ENCODE measurements at places on chromosomes 12 and 14.

DNA sequence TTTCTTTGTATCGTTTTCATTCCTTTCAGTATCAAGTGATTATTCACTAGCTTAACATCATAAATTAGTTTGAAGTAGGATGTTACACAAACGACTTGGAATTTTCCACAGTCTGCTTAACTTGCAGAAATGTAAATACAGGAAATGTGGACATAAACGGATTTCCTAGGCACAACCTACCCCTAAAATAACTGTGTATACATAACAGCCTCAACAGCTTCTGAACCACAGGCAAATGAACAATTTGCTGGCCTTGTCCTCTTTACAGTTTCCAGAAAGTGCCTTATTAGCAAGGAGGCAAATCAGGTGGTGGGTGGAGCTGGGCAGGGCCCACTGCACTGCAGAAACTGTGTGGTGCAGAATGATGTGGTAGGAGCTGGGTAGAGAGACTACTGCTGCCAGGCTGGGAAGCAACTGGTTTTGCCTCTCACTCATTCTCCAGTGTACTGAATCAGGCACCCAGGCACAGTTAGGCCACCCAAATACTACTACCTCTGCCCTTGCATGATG lies 14.1 kb downstream of the DRAM1 start:
- peak; percentile 87 for DNase-seq

- DNase-seq: no peak
Observed at GRCh38 chr12:52211716-52212585, 20.1 kb upstream of the KRT80 start.

DNA sequence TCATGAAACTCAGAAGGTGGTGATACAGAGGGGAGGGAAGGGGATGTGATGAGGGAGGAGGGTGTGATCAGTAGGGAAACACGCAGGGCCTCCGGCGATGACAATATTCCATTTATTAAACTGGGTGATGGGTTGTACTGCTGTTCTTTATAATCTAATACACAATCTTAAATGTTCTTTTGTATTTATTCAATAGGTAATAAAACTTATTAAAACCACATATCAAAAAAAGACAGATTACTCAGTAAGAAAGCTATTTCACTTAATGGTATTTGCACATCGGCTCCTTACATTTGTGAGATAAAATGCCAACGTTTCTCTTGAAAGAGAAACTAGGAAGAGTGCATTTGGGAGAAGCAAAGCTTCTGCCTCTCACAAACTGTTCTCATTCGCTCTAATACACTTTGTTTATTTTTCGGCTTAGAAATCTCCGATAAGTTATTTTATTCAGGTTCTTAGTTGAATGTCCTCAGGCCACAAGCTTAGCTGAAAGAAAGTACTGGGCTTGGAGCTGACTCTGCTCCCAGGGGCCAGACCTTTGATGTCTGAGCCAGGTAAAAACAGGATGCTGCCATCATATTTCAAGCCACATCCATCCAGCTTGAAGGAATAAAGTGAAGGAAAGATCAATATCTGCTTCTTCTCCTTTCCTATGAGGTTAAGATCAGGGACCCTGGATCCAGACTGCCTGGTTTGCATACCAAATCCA lies 17.5 kb downstream of the STON2 start:
- peak; percentile 21 for DNase-seq

- peak; percentile 86 for DNase-seq
Observed at GRCh38 chr14:29475641-29476040, 452.0 kb downstream of the PRKD1 start.

DNA sequence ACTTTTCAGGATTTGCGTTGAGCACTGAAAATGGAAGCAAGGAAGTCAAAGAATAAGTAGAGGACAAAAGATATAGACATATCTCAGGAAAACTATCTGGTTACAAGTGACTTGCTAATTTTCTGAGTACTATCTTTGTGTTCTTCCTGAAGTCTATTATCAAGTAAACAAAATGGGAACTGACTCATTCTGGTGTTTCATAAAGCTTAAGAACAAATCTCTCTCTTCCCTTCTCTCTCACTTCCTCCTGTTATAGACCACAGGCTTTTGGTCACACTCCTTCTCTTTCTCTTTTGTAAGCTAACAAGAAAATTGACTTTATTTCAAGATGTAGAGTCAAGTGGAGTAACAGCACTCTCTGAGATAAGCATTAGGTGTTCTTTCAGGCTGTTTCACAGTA lies 406.6 kb upstream of the SYT1 start:
- DNase-seq: peak; percentile 54

DNA sequence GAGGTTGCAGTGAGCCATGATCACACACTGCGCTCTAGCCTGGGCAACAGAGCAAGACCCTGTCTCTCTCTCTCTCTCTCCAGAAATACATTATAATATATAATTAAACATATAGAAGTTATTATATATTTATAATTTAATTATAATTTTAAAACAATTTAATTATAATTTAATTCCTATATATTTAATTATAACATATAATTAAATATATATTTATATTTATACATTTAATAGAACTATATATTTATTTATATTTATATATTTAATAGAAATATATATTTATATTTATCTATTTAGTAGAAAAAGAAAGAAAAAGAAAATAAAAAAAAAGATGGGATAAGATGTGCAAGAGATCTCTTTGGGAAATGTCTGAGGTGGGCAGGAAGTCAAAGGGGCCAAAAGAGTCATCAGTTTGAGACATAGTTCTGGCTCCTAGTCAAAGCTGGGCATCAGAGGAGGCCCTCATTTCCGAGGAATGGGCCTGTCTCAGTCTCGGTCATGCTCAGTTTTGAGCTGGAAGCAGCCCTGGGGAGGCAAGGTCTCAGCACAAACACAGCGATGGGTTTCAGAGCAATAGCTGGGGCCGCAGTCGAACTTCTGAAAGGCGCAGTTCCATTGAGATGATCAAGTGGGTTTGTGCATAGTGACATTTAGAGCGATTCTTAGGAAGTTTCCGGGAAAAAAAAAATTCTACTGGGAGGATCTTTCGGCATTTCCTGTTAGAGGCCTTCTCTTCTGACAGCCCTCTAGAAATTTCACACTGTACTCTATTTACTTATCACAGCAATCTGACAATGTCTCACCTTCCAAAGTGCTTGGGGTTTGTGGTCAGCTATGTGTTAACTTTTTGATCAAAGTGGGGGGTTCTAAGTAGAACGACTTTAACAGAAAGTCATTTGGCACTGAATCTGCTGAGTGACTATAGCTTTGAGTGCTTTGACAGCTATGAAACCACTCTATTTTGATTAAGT lies 58.7 kb upstream of the GZMB start:
- DNase-seq: no peak

DNA sequence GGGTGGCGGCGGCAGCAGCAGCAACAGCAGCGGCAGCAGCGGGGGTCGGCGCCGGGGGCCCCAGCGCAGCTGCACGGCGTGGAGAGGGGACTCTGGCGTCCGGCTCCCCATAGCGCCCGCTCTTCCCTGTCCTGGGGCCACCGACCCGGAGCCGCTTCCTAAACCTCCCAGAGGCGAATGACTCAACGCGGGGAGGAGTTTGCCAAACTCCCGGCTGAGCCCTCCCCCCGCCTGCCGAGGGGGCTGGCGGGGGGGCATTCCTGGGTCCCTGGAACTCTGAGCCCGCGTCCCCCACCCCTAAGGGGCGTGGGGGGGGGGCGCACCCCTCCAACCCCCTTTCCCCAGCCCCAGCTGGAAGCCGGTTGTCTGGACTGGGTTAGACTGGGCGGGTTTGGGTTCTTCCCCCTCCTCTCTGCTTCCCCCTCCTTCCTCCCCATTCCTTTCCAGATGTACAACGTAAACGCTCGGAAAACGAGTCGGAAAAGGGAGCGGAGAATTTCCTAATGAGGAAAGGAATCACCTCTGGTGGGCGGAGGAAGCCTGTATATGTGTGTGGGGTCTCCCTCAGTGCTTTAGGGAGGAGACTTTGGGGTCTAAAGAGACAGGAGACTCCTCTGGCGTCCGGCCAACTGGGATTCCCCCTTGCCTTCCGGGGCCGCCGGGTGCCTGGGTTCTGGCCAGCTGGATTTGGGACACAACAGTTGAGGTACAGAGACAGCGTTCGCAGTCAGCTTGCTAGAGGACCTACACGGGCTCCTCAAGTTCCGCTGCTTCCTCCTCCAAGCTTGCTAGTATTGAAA lies at the start of gene ITGA5:
ITGA5 (minus strand) TSS at position 179 of the 800 bp plus-strand sequence; CDS start at position 111, 68 bp downstream.
- peak; percentile 84 for DNase-seq

DNA sequence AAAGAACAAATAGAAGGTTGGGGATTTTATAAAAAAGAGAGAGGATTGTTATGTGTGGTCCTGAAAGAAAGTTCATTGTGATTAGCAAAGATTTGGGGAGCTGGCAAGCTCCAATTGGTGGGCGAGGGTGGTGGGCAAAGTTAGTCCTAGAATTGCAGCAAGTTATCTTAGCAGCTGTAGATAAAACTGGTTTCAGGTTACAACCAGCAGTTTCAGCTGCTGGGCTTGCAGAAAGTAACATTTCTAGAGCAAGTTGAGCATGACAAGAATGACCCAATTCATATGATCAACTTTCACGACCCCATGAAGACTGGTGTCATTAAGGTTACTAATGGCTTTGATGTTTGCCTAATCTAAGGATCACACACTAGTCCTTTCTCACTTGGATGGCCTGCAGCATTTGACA lies 177.9 kb upstream of the NUDT4 start:
- DNase-seq: peak; percentile 25

GRCh38 chr12:64603183-64603841 lies 7.0 kb upstream of the RASSF3 start:
- DNase-seq: no peak

- DNase-seq: no peak
Observed at GRCh38 chr14:34027130-34027989, 76.5 kb upstream of the EGLN3 start.

GRCh38 chr12:118189741-118190191 lies 53.8 kb downstream of the PEBP1 start:
- DNase-seq: no peak

- peak; percentile 23 for DNase-seq
Observed at GRCh38 chr12:52390739-52391617, 5.5 kb upstream of the KRT84 start.

GRCh38 chr12:22332202-22332601 lies 2.3 kb downstream of the ST8SIA1 start:
- DNase-seq: no peak

DNA sequence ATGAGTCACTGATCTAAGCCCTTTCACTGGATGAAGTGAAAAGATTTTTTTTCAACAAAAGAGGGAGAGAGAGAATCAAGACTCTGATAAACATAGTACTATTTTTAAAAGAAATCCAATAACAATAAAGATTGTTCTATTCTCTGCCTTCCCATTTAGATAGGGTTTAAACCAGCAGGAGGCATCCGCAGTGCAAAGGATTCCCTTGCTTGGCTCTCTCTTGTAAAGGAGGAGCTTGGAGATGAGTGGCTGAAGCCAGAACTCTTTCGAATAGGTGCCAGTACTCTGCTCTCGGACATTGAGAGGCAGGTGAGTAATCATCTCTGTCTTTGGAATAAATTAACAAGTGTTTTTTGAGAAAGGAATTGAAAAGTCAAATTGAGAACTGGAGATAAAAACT lies 124.9 kb downstream of the DERA start:
- DNase-seq: no peak

DNA sequence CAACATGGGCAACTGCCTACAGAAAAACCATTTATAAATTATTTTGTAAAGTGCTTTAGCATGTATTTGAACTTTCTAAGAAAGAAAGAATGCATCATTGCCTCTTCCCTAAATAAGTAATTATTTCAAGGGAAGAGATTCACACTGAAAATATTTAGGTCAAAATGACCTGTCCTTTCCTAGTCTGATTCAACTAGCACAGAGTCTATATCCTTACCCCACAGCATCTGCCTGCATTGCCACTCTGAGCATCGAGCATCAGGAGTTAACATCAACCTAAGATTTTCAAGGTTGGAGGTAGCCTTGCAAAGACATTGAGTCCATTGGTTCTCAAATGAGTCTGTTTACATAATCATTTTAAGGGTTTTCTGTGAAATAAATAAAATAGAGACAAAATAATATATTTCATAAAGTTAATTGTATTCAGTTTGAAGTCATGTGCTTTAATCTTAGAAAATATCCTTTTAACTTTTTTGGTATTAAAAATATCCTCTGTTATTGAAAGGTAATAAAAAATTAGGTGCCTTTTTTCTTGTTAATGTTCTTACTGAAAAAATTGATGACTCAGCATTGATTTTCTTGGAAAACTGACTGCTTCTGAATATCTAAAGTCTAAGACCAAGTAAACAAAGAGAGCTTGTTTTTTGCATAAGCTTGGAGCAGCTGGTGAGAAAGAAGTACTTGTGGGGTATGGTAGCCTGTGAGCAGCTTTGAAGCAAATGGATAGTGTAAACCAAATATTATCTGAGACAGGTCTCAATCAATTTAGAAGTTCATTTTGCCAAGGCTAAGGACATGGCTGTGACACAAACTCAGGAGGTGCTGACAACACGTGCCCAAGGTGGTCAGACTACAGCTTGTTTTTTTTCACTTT lies 269.0 kb upstream of the CLEC14A start:
- no peak for DNase-seq

DNA sequence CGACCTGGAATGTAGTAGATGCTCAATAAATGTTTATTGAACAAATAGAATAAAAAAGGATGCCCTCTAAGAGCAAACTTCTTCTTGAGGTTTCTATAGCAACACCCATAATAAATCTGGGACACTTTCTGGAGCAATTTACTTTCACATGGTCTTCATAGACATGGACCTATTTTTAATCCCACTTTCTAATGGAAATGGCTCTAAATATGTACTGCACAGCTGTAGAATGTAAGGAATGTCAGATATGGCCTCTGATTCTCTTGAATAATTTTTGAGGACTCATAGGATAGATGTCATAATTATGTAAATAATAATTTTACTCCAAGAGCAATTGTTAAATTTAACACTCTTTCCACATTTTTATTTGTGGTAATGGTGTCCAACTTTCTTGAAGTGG lies 133.5 kb upstream of the DAAM1 start:
- DNase-seq: no peak

GRCh38 chr14:83483063-83483462 lies 1949.4 kb upstream of the SEL1L start:
- DNase-seq: no peak

DNA sequence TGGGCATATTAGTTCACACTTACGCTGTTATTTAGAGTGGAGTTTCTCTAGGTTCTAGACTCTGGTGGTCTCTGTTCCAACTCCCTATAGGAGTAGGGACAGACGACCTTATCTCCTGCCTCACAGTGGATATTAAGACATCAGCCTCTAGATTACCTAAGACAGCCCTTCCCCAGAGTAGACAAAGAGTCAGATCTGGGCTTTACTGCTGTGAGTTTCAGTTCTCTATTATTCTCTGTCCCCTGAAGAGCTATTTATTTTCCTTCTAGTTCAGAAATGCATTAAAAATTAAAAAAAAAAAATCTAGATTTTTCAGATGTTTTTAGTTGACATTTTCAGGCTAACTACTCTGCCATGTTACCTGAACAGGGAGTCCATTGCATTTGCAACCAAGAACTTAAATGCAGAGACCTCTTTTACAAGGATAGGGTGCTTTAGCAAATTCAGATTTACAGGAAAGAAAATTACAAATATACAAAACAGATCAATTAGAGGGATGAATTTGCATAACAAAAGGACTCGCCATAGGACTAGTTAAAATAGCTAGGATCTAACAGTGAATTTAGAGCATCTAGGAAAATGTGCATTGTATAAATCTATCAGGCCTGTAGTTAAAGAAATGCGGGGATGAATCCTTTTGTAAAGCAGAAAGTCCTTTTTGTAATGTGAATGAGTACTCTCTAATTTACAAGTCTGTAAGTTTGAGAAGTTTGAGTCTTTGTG lies 381.4 kb downstream of the APAF1 start:
- no peak for DNase-seq

Measured in M059J (cell line).